ENCODE measurements at places on chromosomes 2 and 18.

- DNase-seq: no peak
These were observed 267.6 kb downstream of the BCL2 start for GRCh38 chr18:63051928-63052327.

- no peak for DNase-seq
These were observed 98.9 kb upstream of the MAPRE2 start for GRCh38 chr18:34942276-34942675.

DNA sequence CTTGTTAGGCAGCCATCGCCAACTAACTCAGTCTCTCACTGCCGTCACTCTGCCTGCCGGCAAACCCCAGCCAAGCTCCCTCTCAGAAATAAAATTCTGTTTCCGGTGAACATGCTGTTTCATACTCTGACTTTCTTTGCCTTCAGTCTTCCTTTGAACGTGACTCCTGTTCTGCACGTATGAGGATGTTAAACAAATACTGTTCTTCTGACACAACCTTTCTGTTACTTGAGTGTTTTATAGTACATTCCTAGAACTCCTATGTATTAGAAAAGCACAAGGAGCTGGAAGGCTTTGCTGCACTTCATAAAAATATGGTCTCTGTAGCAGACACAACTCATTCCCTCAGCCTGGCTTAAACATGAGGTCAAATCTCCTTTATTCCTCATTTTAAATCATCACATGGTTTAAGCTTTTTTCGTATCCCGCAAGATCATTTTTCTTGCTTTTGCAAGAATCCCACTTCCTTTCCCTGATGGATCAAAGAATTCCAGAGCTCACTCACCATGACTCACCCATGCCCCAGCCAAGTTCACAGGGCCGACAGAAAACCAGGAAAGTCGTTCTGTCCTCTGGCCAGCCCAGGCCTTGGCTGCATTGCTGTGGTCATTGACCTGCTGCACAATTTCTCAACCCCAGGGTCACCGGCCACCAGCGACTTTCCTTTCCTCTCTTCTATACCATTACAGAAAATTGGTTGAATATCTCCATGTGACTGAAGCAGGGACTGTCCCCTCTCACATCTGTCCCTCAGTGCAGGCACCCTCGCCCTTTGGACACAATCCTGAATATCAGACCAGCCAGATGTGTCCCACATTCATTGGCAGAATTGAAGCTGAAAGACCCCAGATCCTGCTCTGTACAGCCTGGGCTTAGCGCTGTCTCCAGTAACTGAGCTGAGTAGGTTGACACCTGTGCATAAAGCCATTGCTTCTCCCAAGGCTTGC lies 183.1 kb upstream of the ARL4C start:
- no peak for DNase-seq

DNA sequence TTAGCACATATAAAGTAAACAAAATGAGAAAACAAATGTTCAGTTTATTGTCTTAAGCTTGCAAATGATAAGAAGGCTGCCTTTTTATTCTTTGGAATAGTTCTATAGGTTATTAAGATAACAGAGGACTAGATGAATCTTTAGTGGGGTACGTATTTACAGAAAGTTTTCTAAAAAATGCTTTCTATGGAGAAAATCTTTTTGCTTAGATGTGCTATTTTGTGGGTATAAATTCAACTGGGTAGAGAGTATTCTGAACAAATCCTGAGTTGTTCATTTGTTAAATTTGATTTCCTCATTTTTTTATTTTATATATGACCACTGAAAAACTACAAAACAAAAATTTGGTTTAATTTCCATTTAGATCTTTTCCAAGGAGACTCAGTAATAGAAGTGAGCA lies 566.9 kb downstream of the PLCL1 start:
- DNase-seq: no peak

GRCh38 chr2:196337208-196337953 lies 166.0 kb upstream of the STK17B start:
- no peak for DNase-seq

GRCh38 chr2:217293607-217294006 lies 433.7 kb upstream of the TNP1 start:
- no peak for DNase-seq

- DNase-seq: no peak
These were observed 182.0 kb upstream of the LINC00305 start for GRCh38 chr18:64330931-64331330.

DNA sequence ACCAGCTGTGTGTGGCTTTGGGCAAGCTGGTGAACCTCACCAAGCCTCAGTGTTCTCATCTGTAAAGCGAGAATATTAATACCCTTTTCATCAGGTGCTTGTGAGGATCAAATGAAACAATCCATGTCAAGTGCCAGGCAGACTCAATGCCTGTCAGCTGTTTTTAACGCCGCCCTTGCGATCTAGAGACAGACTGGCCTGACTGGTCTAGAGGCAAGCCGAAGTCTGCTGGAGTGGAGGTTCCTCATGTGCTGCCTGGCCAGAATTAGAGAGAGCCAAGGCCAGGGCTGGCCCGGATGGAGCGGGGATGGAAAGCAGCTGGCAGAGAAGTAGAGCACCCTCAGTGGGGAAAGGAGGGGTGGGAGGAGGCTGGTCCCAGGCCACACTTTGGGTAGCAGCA lies 74.5 kb upstream of the B3GNT7 start:
- no peak for DNase-seq

GRCh38 chr2:73839653-73840411 lies 11.1 kb downstream of the STAMBP start:
- DNase-seq: no peak

GRCh38 chr18:38421872-38422615 lies 856.4 kb upstream of the CELF4 start:
- no peak for DNase-seq

DNA sequence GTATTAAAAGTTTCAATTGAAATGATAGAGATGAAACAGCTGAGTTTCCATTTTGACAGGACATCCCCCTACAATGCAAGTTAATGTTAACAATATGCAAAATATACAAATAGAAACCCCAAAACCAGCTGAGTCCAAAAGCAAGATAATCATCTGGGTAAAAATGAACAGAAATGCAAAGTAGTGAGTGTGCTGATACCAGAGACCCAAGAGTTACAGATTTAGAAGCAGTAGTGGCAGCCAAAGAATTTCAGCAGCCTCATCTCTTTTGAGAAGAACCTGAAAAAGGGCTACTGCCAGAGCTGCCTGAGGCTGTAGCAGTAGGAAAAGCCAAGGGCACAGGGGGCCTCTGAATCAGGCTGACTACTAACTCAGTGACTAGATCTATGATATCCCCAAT lies 82.6 kb downstream of the THADA start:
- DNase-seq: no peak

DNA sequence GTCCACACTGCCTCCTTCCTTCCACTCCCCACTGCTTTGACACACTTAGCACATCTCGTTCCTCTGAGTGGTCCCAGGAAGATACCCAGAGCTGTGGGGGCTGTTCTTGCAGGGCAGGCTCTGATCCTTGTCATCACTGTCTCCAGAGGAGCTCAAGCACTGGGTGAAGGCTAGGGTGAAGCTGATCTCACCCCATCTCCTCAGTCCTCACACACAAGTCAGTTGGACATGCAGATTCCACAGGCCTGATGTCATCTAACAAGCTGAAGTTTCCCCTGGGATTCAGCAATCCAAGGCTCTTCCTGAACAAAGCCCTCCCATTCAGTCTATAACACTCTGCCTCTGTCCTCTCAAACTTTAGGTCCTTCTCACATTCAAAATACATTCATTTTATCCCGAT lies 90.6 kb upstream of the RAB6C start:
- no peak for DNase-seq

DNA sequence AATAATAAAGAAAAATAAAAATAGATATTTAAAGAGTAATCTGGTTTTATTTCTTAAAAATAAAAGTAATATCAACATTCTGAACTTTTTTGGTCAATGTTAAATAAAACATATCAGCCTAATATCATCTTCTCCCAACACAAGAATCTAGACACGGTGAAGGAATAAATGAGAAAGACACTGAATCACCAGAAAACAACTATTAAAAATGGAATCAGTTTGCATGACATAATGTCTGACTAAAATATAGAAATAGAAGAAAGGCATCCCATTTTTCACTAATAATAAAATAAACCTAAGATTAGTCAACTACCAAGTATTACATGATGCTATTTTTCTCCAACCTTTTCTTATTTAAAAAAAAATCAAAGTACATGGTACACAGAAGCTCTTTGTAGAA lies 30.8 kb upstream of the TNFAIP6 start:
- DNase-seq: no peak

- DNase-seq: no peak
These were observed 276.6 kb upstream of the PXDN start for GRCh38 chr2:2020897-2021296.

GRCh38 chr2:20501974-20502373 lies 55.1 kb downstream of the RHOB start:
- no peak for DNase-seq

- no peak for DNase-seq
These were observed 24.5 kb downstream of the KCNF1 start for GRCh38 chr2:10935953-10936942.

DNA sequence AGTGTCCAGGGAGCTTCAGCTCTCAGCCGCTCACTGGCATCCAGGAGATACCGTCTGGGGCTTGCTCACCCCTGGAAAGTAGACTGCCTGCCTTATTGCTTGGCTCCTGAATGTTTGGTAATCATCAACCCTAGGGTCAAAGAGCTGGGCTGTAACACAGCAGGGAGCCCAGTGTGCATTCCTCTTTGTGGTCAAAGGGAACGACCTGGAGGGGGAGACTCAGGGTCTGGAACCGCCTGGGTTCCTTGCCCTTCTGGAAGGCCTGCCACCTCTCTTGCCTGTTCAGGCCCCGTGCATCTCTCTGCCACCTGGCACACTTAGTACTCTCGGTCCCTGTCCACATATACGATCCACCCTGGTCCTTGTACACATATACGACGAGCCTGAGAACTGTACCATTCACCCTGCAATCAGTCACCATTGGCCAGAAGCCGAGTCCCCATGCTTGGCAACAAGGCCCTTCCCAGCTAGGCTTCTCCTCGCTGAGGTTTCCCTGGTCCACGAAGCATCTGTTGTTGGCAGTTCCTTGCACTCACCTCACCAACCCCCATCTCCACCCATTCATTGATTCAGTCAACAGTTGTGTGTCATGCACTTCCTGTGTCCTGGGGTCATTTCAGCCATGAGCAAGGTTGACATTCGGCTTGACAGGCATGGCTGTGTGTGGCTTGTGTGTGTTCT lies at the start of gene NAT8:
NAT8 (minus strand) TSS at position 85 of the 681 bp plus-strand sequence. CDS start 794 bp downstream, outside the sequence.
- no peak for DNase-seq

- no peak for DNase-seq
These were observed 122.8 kb downstream of the ATP9B start for GRCh38 chr18:79191956-79192355.

DNA sequence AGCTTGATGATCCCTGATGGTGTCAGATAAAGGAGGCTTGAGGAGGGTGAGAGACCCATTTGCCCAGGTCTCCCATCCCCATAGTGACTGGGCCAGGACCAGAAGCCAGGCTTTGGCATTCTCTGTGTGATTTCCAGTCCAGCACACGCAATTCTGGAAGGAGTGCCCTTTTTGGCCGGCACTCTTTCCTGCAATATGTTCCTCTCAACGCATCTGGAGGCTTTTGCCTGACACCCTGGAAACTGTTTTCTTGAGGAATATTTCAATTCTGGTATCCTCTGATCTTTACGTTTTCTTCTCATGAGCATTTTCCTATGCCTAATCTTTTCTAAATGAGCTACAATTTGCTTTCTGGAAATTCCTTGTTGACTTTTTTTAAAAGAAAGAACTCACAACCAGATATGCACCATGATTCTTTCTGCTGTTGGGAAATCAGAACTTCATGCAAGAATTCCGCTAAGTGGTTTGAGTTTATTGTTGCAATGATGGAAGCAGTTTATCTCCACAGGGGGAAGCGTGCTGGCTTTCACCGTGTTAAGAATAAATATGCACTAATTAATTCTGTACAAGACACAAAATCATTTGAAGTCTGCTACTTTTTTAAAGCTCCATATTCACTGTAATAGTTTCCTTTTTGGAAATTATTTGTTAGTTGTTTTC lies 143.7 kb downstream of the NAPG start:
- DNase-seq: no peak

DNA sequence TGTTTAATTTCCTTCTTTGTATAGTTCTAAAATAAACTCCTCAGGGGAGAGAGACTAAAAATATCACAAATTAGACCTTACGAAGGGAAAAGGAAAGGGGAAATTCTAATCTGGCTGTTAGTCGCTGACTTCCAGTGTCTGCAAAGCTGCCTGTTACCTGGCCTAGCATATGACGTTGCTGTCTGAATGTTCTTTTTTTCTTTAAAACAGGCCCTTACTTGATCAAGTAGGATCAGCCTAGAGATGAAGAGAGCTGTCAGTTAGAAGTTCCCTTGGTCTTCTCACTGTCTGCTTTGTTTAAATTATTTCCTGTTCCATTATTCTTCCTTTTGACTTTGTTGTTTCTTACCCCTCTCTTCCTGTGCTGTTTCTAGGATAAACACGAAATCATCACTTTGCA lies 11.2 kb downstream of the NCK2 start:
- no peak for DNase-seq

DNA sequence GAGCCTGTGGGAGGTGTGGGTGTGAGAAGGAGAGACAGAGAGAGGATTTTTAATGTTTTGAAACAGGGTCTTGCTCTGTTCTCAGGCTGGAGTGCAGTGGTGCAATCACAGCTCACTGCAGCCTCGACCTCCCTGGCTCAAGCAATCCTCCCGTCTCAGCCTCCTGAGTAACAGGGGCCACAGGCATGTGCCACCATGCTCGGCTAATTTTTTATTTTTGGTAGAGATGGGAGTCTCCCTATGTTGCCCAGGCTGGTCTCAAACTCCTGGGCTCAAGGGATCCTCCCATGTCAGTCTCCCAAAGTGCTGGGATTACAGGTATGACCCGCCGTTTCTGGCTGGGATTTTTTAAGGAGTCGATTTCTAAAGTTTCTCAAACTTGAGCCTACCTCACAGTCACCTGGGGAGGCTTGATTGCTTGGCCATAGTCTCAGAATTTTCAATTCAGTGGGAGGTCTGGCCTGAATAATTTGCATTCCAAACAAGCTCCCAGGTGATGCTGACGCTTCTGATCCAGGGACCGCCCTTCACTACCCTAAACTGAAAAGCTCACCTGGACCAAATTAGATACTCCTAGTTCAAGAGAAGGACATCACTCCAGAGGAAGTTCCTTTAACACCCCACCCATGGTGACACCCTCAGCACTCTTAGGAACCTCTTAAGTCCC lies 70.8 kb upstream of the SLC1A4 start:
- no peak for DNase-seq

GRCh38 chr2:85790032-85790431 lies 36.2 kb downstream of the ATOH8 start:
- DNase-seq: no peak

DNA sequence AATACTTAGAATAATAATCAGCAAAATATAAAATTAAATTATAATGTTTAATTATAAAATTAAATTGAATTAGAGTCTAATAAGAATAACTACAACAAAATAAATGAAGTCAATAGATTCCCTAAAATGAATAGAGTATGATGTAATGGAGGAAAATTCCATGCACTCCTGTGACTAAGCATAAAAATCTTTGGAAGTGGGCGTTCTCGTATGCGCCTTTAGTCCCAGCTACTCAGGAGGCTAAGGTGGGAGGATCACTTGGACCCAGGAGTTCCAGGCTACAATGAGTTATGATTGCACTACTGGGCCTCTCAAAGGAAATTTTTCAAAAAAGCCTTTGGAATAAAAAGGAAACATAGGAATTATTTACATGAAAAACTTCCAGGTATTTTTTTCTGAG lies 955.4 kb upstream of the POU3F3 start:
- DNase-seq: no peak

GRCh38 chr2:16900405-16901025 lies 234.9 kb upstream of the CYRIA start:
- DNase-seq: no peak

GRCh38 chr2:30675758-30676157 lies 131.5 kb downstream of the CAPN13 start:
- no peak for DNase-seq
